ENCODE measurements at places on chromosomes 16 and 17.

DNA sequence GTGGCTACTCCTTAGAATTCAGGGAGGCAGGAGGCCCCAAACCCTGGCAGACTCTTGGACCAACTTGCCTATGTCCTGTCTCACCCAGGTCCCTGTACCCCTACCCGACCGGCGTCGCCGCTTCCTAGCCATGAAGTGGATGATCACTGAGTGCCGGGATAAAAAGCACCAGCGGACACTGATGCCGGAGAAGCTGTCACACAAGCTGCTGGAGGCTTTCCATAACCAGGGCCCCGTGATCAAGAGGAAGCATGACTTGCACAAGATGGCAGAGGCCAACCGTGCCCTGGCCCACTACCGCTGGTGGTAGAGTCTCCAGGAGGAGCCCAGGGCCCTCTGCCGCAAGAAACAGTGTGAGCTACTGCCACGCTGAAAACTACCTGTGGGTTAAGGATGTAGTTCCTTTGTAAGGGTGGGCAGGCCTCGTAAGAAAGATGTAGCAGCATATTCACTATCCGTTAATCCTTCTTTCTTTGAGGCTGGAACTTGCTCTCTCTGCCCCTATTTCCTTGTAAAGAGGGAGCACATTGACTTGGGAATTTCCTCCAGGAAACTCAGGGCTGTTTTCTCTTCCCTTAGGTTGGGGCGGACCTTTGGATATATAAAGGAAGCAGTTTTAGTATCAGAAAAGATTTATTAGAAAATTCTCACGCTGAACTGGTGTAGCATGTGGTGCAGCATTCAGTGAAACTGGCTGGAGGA lies 4.1 kb downstream of the MRPS7 start:
- H3K4me1 ChIP-seq, result peaks cover 26% of the 10 kb centered on the region
- no peak for DNase-seq
- peaks cover 40% of the 10 kb centered on the region for H3K36me3 ChIP-seq

DNA sequence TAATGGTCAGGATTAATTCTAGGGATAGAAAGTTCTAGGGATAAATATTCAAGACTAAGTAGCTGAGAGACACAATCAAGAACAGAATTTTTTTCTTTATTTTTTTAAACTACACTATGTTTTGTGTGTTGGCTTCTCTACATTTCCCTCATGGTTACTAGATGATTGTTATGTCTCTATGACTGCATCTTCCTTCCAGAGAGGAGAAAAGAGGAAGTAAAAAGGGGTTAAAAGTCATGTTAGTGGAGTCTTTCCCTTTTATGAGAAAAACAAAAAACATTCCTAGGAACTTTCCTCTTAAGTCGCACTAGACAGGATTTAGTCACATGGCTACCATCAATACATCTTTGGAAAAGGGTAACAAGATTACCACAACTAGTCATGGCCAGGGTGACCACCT lies 375.0 kb downstream of the KCNJ2 start:
- H3K4me3 ChIP-seq, result no peak overlapping the region
- no peak overlapping the region for H3K27ac ChIP-seq
- H3K4me1 ChIP-seq, result peaks cover 16% of the 10 kb centered on the region
- no peaks in the 10 kb centered on the region for H3K36me3 ChIP-seq
- DNase-seq, result no peak

- H3K27me3 ChIP-seq, result no peaks in the 10 kb centered on the region
- H3K4me3 ChIP-seq, result no peak overlapping the region
- H3K36me3 ChIP-seq, result peaks cover 4% of the 10 kb centered on the region
- peaks cover 3% of the 10 kb centered on the region for H3K4me1 ChIP-seq
Measured at GRCh38 chr17:77131904-77132303, 8.9 kb upstream of the SEC14L1 start.

GRCh38 chr17:65799869-65800268 lies 238.4 kb upstream of the AXIN2 start:
- H3K27me3 ChIP-seq, result no peaks in the 10 kb centered on the region
- H3K4me1 ChIP-seq, result no peaks in the 10 kb centered on the region
- peaks cover 24% of the 10 kb centered on the region for H3K36me3 ChIP-seq
- no peak overlapping the region for H3K27ac ChIP-seq
- no peak for DNase-seq

DNA sequence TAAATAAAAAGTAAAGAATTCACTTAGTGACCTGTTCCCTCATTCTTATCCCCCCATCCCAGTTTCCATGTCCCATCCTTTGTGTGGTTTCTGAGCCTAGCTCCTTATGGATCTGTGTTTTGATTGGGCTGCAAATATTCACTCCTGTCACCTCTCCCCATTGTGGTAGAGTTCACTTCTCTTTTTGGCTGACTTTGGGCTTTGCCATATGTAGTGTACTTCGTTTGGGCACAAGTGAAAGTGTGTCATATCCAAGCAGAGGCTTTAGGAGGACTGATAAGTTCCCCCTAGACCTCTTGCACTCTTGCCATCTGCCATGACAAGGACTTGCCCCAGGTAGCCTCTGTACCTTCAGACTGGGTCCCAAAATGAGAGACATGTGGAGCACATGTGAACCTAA lies 13.0 kb upstream of the DHRS7B start:
- no peak overlapping the region for H3K4me3 ChIP-seq
- peaks cover 21% of the 10 kb centered on the region for H3K4me1 ChIP-seq
- H3K36me3 ChIP-seq, result 0 out of 2 replicates have a peak, but pooled peaks cover 7% of the 10 kb centered on the region
- H3K27ac ChIP-seq, result no peak overlapping the region

DNA sequence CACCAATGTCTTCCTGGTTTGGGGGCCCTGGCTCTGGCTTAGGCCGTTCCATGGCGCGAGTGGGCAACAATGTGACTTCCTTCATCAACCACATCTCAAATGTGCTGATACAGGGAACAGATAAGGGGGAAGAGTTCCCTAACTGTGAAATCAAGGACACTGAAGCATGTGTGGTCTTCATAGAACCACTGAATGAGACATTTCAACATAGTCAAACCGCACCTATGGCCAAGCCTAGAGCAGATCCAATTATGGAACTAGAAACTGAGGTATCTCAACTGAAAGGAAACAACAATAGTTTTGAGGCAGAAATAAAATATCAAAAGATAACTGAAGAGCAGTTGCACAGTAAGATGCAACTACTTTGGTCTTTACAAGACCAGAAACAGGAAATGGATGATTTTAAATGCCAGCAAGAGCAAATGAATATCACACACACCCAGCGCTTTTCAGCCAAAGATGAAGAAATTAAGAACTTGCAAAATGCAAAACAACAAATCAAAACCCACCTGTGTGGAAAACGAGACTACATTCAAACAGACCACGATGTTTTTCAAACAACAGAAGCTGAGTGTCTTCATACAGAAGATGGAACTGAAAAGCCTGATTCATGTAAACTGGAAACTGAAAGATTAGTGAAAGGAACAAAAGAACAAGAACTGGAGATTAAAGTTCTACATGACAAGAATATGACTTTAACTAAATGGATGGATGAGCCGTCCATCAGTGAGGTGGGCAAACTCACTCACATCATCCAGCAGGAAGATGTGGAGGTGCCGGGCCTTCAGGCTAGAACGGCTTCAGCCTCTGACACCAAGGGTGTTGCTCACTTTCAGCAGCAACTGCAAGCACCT lies 18.1 kb upstream of the LCMT1 start:
- H3K4me3 ChIP-seq, result no peak overlapping the region
- peaks cover 16% of the 10 kb centered on the region for H3K27me3 ChIP-seq
- no peak overlapping the region for H3K27ac ChIP-seq
- no peaks in the 10 kb centered on the region for H3K4me1 ChIP-seq
- DNase-seq, result no peak
- H3K36me3 ChIP-seq, result no peaks in the 10 kb centered on the region

DNA sequence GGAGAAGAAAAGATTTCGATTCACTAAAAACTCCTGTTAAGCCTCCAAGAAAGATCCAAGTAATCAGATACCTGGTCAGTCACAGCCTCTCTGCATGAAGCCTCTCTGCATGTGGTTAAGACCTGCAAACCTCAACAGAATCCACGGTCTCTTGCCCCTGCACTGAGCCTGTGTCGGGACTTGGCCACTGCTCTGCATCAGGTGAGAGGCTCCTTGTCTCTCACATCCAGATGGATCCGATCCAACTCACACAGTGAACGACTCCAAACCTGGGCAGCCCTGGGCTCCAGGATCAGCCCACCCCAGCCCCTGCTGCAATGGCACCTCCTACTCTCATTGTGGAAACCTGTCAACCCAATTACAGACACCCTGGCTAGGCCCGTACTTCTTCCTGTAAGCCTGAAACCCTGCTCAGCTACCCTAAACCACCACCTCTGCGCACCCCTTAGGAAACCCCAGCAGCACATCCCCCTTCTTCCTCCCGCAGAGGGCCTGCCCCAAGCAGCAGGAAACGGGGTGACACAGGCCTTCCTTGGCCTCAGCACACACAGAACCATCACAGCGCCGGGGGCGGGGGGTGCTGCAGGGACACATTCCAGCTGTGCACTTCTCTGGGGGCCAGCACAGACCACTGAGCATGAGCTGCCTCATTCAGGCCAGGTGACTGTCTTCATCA lies 129.5 kb downstream of the ANKRD11 start:
- peaks cover 79% of the 10 kb centered on the region for H3K4me1 ChIP-seq
- peak overlapping the region; percentile 24 for H3K4me3 ChIP-seq
- no peaks in the 10 kb centered on the region for H3K27me3 ChIP-seq
- DNase-seq, result no peak
- H3K36me3 ChIP-seq, result no peaks in the 10 kb centered on the region

All from WTC11 (cell line).